Activated CD4-positive, CD25-positive, alpha-beta regulatory T cell treated with anti-CD3 and anti-CD28 coated beads, Interleukin-2, amount 50 U/mL, for 72 hours (primary cell): ENCODE measurements at places on chromosomes 11 and 22.
A peak's percentile ranks its signal among the peaks of the same experiment; 100 is the strongest.

DNA sequence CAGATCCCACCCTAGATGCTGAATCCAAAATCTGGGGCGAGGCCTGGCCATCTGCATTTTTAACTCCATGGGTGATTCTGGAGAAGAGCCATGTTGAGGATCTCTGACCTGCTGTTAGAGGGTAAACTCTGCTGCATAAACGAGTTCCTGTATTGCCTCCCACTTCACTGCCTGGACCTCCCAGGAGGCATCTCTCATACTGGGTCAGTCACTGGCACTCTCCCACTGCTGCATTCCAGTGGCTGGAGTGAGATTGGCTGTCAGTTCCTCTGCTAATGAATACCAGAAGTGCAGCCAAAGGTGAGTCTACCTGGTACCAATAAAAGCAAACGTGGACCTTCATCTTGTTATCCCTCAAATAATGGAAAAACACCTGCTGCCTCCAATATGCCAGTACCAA lies 10.3 kb downstream of the POLDIP3 start:
- no peak for DNase-seq

DNA sequence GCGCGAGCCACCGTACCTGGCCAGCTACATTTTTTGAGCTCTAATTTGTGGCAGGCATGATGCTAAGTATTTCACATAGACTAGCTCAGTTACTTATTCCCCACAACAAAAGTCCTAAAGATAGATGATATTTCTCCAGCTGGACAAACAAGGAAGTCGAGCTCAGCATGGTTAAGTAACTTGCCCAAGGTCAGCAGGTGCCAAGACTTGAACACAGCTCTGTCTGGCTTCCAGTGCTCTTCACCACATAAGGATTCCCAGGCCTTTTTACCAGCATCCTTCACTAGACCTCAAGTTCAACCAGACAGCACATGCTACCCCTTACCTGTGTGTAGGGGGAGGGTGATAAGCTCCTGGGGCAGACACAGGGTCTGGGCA lies 177.3 kb upstream of the NCAM1 start:
- no peak for DNase-seq

GRCh38 chr11:77175869-77176539 lies 48.0 kb downstream of the MYO7A start:
- DNase-seq: no peak

GRCh38 chr22:50339945-50340879 lies 2.9 kb upstream of the PPP6R2 start:
- DNase-seq: no peak

DNA sequence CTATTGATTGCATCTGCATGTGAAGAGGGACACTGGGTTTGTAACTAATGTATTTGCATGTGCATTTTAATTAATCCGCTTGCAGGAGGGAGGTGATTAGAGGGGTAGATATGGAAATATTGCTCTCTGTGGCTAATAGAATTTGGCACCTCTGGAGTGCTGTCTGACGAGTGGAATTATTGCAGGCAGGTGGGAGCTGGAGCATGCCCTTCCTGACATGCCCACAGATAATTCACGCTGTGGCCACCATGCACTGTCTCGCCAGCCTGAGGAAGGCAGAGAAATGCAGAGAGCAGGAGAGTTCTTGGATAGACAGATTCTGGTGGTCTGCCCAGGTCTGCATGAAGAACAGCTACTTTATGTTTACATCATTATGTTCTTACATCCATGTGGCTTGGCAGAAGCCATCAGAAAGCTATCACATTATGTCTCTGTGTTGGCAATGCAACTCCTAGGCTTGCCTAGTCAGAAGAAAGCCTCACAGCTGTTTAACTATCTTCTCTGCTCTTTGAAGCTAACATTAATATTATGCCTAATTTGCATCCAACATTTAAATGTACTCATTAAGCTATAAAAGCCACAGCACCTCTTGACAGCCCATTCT lies 89.4 kb upstream of the DRD2 start:
- DNase-seq: no peak

- DNase-seq: no peak
Measured at GRCh38 chr11:46673713-46674462, 26.5 kb downstream of the ARHGAP1 start.

DNA sequence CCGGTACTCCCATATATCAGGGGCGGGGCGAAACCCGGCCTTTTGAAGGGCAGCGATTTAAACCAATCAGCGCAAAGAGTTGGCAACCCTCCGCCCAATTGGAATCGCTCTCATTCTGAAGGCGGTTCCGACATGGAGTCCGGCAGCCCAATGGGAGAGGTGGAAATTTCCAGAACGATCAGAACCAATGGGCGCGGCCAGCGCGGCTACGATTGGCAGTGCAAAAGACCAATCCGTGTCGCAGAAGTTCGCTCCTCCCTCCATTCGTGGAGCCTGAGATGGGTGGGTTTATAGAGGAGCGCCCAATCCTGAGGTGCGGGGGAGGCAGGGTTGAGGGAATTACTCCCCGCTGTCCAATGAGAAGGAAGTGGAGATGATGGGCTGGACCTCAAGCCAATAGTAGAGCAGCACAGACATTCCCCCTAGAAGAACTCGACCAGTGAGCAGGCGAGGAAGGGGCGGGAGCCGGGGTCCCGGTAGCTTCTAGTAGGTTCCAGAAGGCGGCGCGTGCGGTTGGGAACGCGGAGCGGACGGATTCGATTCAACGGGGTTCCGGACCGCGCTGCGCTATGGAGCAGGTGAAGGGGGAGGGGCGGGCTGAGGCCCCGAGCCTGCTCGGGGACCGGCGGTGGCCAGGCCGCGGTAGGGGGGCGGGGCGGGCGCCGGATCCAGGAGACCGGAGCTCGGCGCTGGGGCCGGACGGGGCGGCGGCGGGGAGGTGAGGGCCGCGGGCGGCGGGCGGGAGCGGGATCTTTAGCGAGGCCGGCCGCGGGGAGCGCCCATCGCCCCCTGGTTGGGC lies at the start of gene STIP1:
STIP1 (plus strand) TSS at position 479 of the 799 bp plus-strand sequence; CDS start at position 570, 91 bp downstream.
- peak; percentile 97 for DNase-seq

DNA sequence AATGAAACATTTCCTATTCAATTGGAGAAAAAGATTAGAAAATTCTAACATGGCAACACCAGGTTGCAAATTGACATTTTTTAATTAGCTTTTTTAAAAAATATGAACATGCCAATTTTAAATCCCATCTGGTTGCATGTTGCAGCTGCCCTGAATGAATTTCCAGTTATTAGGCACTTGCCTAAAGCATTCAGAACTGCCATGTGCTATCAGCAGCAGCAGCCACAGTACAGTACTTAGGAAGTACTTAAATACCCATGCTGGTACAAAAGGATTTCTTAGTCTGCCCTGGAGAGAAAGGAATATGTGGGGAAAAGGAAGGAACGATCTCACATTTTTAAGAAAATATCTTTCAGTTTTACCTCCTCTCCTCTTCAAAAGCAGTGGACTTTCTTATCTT lies 46.2 kb downstream of the FAM168A start:
- no peak for DNase-seq

GRCh38 chr22:22449819-22450218 lies 58.7 kb downstream of the ZNF280B start:
- DNase-seq: no peak

GRCh38 chr11:81253244-81253643 lies 1480.4 kb downstream of the FAM181B start:
- no peak for DNase-seq

DNA sequence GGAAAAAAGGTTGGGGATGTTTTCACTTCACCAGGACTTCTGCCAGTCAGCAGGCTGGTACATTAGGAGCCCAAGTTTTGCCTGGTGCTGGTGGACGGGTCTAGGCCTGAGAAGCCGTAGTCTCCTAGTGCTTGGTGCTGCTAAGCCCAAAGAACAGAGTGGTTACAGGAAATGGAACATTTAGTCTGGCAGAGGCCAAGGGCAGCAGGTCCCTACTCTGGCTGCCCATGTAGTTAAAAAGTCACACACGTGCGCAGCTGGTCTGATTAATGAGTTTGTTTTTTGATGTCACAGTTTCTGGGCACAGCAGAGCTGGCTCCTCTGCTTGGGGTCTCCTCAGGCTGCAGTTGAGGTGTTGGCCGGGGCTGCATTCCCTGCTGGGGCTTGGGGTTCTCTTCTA lies 20.6 kb downstream of the BCR start:
- DNase-seq: no peak

GRCh38 chr22:43483266-43483665 lies 71.5 kb downstream of the MPPED1 start:
- DNase-seq: no peak

- no peak for DNase-seq
Measured at GRCh38 chr22:36252754-36253522, at the start of gene APOL1. Gene APOL1 (plus strand): TSS chr22:36253133. CDS start chr22:36254956, 1,823 bp downstream.

DNA sequence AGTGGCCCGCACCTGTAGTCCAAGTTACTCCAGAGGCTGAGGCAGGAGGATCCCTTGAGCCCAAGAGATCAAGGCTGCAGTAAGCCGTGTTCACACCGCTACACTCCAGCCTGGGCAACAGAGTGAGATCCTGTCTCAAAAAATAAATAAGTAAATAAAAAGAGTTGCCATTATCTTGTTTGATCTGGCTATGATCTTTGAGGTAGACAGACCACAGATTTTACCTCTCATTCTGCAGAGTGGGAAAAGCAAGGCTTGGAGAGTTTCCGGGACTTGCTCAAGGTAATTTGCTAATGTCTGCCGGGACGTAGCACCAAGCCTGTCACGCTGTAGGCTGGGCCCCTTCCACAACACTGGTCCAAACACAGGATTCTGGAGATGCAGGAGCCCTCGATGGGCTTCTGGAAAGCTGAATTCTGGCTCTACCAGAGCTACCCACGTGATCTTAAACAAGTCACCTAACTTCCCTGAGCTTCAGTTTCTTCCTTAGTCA lies 6.8 kb downstream of the GRAP2 start:
- DNase-seq: no peak

GRCh38 chr11:130859886-130860285 lies 56.4 kb downstream of the SNX19 start:
- DNase-seq: no peak

GRCh38 chr11:111231836-111232235 lies 13.7 kb upstream of the POU2AF2 start:
- no peak for DNase-seq

DNA sequence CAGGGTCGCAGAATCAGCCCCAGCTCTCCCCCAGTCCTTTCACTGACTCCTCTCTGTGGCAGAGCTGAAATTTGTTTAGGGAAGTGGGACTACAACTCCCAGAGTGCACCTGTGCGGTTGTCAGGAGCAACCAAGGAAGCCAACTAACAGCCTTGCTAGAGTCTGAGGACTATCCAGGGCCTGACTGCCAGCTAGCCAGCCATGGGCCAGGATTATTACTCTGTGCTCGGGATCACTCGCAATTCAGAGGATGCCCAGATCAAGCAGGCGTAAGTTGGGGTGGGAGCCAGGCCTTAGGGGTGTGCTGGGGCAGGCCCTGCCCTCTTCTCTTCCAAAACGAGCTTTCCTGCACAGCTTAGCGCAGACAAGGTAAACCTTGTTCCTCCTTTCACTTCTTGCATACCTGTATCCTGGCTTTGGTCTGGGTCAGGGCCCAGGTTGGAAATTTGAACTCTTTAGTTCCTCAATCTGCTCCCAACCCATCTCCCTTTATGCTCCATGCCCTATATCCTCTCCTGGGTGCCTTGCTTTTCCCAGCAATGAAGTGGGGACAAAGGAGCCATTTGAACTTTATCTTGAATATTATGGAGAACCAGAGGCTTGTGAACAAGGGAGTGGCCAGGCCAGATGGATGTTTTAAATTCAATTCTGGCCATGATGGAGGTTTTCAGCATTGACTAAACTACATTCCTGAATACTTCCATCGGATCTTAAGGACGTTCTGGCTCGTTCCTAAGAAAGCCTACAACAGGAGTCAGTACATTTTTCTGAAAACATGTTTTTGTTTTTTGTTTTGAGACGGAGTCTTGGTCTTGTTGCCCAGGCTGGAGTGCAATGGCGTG lies at the start of gene DNAJB13:
DNAJB13 (plus strand) TSS at position 158 of the 842 bp plus-strand sequence; CDS start at position 202, 44 bp downstream.
- no peak for DNase-seq

GRCh38 chr11:10663990-10664389 lies 29.6 kb downstream of the IRAG1 start:
- no peak for DNase-seq

DNA sequence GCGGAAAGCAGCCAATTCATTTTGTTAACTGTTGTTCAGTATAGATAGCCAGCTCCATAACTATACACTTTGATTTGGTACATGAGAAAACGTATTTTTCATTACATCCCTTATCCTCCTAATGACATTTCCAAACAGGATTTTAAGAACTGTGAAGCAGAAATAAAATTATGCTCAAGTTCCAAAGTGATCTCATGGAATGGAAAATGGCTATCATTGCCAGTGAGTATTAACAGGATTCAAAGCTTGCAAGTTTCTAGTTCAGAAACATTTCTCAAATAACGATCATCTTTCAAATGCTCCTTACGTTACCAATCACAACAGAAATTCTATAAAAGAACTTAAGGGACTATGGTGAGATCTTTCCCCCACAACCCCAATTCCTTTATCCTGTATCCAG lies 53.7 kb downstream of the CADM1 start:
- DNase-seq: no peak

DNA sequence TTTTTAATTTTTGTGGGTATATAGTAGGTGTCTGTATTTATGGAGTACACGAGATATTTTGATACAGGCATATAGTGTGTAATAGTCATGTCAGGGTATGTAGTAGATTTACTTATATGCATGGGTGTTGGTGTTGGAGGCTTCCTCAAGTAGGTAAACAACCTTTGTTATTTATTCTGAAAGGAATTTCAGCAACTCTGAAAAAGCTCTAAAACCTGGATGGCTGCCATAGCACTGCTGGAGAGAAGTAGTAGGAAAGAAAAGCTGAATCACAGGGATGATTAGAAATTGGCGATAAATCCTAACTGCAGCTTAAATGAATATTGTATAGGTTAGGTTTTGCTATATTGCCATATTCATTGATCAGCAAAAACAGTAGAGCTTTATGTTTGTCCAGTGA lies 44.4 kb upstream of the ST14 start:
- no peak for DNase-seq

DNA sequence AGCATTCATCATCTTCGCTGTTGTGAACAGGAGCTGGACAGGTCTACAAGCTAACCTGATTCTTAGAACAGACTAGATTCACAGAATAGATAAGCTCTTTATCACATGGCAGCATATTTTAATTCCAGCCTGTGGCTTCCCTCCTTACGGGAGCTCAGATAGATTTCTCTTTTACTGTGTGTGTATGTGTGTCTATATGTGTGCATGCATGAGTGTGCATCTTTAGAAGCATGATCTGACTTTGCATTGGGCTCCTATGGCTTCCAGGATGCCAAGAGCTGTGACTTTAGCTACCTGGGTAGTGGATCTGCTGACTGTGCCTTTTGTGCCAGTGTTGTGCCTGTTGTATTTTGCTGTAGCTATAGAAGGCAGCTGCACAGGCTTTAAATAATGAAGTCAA lies 44.3 kb downstream of the ZNRF3 start:
- DNase-seq: no peak

- no peak for DNase-seq
Measured at GRCh38 chr11:45704635-45705034, 39.2 kb upstream of the CHST1 start.

DNA sequence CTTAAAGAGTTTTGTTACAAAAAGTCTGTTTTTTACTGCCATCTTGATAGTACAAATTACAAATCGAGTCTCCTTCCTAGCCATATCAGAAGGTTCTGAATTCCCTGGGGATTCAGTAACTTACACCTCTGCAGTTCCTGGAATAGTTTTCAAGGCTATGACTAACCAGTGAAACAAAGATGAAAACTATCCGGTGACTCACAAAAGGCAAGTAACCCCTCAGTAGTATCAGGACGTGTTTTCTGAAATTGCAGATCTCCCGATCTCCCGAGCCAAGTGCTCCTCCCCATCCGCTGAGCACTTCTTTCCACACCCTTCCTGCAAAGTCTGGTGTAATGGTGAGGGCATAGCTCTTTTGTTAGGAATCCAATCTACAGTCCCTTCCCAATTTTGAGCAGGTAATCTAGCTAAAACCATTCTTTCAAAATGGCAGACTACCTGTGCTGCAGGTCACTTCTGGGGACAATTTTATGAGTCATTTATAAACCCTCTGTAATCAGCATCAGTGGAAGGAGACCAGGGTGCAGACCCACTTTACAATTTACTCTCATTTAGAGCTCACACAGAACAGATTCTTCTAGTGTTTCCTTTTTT lies 7.7 kb downstream of the E2F8 start:
- DNase-seq: no peak
